ENCODE measurements at places on chromosomes 1 and 21. TPM values are rescaled to one million over a fixed set of nuclear protein-coding genes. Genes with fewer than 3 reads are reported as not detected.

GRCh38 chr1:18868801-18869424 is 9.5 kb upstream of the TAS1R2 start:
- no peak for DNase-seq

GRCh38 chr21:38765056-38765455 is 40.7 kb upstream of the ETS2 start:
- DNase-seq = no peak

- no peak for DNase-seq
These were observed 262.4 kb downstream of the ST6GALNAC3 start for GRCh38 chr1:76336931-76337371.

Gene BEND5
- total RNA-seq = 4.2 TPM

GRCh38 chr1:207810606-207811295 is 58.9 kb downstream of the CD46 start:
- DNase-seq = no peak

DNA sequence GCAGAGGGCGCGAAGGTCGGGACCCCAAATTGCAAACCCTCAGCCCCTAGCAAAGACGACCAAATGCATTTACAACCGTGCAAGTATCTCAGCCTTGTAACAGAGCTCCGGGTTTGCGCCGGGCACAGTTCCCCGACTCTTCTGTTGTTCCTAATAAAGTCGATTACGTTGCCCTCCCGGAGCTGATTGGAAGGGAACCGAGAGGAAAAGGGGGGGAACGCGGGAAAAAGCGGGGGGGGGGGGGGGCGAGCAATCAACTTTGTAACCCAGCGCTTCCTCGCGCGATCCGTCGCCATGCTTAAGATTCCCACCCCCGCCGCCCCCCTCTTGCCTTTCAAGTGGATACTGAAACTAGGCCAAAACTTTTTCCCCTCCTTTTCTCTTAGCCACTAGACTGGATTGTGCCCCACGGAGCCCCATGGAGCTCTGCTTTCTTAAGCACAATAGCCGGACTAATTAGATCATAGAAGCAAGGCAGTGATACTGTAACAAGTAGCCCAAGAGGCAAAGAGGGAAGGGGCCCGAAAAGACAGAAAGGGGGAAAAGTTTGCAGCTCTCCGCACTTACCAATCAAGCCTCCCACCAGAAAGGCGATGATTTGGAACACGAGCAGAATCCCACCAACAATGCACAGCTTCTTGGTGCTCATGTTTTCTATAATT is 565 bp downstream of the WLS start:
- no peak for DNase-seq

DNA sequence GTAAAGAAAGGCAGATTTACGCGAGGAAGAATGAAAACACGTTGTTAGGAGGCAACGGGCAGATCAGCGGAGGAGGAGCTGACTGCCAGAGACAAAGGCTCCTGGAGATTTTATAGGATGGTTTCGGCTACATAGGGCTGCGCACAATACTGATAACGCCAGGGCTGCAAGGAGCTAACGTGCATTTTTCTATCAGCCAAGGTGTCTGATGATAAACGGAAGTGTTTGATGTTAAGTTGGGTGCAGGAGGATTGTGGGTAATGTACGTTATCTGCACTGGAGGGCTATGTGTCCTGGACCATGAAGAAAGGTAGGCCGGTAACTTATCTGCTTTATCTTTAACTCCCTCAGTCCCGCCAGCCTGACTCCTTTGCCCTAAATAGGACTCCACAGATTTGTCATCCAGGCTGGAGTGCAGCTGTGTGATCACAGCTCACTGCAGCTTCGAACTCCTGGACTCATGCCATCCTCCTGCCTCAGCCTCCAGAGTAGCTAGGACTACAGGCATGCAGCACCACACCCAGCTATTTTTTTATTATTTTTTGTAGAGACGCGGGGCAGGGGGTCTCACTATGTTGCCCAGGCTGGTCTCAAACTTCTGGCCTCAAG is 29.6 kb downstream of the SETD4 start:
- DNase-seq = no peak

DNA sequence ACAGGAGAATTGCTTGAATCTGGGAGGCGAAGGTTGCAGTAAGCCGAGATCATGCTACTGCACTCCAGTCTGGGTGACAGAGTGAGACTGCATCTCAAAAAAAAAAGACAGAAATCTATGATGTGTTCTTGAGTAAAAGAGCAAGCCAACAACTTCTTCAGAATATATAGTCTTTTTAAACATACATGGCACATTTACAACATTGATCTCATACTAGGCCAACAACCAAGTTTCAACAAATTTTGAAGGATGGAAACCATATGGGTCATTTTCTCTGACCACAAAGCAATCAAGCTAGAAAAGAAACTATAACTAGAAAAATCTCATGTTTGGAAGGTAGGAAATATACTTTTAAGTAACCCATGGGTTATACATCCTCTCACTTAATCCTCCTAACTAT is 38.3 kb downstream of the PAFAH2 start:
- no peak for DNase-seq

DNA sequence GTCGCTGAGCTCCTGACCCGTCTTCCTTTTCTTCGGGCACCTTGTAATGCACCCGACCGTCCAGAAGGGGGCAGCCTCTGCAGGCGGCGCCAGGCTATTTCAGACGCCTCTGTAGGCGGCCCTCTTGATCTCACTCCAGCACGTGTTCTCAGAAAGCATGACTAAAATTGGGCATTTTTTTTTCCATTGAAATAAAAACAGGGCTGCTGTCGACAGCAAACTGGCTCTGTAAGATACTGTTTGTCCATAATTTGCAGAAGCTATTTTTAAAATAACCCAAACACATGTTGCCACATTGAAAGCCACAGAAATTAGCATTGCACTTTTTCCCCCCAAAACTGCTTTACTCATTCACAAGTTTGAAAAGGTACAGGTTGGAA is 78.0 kb downstream of the STUM start:
- DNase-seq = no peak

GRCh38 chr1:178724728-178725465 is at the start of gene RALGPS2:
TSS of gene RALGPS2 (plus strand) at chr1:178725244. CDS start at chr1:178776765, 51,521 bp downstream.
- peak; percentile 10 for DNase-seq

DNA sequence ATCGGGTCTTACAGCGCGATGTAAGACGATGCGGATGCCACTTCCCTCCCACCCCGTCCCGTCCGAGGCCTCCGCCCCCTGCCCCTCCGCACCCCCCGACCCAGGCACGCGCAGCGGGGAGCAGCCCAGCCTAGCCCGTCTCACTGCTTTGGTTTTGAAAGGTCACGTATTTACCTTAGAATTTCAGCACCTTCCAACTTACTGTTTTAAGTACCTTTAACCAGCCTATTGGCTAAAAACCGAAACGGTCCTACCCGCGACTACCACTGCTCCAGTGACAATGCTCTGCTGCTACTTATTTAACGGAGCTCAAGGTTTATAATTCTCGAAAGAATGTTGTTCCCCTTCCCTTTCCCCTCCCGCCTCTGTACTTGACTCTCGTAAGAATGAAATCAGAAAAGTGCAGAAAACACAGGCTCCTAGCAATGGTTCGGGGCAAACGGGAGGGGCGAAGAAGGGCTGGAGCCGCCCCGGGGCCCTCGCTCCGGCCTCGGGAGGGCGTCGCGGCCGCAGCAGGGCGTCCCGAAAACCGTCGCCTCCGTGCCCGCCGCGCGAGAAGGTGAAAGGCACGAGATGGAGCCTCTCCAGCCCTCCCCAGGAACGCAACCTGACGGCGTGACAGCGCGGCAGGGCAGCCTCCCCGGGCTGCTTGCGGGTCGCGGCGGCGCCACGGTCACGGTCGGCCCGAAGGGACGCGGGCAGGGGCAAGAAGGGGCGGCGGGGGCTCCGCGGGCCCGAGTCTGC is 667 bp downstream of the TMEM50B start:
- DNase-seq = no peak

Gene CCDC30
- total RNA-seq = 1.8 TPM

DNA sequence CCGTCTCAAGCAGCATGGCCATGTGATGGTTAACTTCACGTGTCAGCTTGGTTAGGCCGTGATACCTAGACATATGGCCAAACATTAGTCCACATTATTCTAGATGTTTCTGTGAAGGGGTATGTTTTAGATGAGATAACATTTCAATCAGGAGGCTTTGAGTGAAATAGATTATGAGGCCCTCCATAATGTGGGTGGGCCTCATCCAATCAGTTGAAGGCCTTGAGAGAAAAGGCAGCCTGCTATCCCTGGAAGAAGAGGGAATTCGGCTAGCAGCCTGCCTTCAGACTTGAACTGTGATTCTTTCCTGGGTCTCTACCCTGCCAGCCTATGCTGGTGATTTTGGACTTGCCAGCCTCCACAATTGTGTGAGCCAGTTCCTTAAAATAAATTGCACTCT is 90.1 kb downstream of the ZSCAN20 start:
- DNase-seq = no peak

- no peak for DNase-seq
These were observed 23.1 kb downstream of the LGR6 start for GRCh38 chr1:202216691-202217090.

Gene RCSD1
- 0.21 TPM for total RNA-seq

DNA sequence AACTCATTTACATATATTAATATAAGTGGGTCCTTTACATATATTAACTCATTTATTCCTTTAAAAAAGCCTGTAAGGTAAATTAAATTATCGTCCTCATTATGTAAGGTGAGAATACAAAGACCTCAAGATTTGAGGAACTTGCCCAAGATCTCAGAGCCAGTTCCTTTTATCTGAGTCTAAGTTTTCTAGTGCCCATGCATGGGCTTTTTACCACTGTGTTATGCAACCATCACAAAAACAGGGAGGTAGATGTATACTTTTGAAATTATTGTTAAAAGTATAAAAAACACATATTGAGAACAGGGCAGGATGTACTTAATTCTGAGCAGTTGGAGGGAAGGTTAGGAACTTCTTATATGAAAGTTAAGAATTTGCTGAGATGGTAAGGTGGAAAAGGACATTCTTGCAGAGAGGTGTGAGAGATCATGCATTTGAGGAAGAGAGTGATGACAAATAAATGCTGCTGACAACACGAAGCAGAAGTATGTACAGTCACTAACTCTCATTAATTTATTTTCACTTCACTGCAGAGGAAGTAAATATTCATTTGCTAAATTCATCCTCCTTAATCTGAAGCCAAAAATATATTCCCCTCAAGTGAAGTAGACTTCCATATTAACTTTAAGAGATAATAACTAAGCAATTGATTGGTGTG is 28.9 kb upstream of the LYPLAL1 start:
- DNase-seq = no peak

Gene KRTAP21-2
- not detected for total RNA-seq

DNA sequence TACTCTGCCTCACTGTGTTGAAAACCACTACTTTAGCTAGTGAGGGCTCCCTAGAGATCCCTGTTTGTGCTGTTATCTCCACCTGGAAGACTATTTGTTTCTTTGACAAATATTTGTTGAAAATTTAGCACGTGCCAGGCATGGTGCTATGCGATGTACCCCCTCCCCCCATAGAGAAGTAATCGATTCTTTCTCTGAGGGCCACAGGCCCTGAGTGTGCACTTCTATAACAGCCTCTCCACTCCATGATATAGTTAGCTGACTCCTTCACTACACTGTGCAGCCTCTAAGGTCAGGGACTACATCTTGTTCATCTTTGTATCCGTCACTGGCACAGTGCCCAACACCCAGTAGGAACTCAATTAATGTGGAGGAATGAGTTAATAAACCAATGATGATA is 17.3 kb upstream of the RBM15 start:
- no peak for DNase-seq

DNA sequence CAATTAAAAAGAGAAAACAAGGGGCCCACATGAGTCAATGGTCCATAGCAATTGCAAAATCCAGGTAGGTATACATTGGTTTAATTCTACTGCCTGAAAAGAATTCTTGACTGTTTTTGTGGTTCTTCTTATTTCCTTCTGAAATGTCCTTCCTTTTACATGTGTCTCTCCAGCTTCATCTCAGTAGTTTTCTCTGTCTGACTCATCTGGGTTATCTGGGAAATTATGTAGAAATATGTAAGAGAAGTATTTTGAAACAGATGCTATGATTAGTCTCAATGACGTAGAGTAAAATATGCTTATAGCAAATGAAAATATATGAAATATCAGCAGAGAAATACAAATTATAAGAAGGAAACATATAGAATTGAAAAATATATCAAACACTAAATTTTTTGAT is 953.2 kb downstream of the BRINP3 start:
- DNase-seq = no peak

Measured in kidney epithelial cell (primary cell).